ENCODE measurements at places on chromosomes 3 and 15.

DNA sequence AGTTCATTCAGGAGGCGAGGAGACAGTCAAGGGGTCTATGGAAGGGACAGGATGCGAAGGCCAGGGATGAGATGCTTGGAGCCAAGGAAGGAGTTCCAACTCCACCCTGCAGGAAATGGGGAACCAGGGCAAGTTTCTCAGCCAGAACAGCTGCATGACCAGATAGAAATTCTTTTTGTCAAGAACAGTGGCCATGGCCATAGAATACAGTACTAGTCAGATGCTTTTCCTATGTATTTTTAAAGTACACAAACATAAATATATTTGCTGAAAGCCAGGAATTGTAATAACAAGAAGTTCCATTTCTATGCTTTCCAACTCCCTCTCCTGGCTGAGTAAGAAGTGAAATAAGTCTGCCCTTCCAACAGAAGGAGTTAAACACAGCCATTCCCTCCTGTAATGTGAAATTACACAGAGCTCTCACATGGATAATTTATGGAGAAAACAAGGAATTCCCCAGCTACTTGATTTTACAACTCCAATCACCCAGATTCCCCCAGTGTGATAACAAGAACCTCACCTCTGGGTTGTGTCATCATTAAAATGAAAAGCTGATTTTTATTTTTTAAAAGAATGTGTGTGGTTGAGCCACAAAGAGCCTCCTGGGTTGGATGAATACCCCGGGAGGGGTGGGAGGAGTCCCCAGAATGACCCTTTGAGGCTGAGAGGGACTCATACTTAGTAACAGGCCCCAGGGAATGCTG lies 124.6 kb upstream of the ARHGEF3 start:
- no peak for DNase-seq

- no peak for DNase-seq
These were observed 788.2 kb upstream of the ALCAM start for GRCh38 chr3:104578558-104578957.

DNA sequence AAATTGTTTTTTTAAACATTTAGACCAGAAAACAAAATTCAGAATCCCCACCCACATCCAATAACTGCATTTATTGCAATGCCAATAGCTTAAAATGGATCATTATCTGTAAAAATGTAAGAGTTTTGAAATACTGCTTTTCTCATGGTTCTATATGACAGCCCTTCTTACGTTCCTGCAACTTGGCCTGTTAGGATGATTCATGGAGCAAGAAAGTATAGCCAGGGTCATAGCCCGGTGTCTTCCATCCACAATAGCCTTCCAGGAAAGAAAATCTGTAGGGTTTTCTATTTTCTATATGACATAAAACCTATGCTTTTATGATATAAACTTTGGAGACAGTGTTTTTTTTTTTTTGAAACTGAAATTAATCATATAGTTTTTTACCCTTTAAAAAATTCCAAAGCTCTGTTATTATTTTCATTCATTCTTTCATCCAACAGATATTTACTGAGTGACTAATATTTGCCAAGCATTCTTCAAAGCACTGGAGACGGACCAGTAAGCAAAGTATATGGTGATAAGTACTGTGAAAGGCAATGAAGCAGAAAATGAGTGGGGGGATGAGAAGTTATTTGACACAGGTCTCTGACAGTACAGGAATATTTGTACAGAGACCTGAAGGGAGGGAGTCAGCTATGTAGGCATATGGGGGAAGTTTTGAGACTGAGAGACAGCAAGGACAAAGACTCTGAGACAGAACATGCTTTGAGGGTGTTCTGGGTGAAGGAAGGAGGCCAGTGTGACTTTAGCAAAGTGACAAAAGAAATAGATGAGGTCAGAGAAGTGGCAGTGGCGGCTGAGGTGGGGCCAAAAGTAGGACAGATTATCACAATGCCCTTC lies 29.0 kb upstream of the SLC2A2 start:
- DNase-seq: no peak

- DNase-seq: no peak
These were observed 72.0 kb upstream of the TTBK2 start for GRCh38 chr15:42992626-42993025.

- no peak for DNase-seq
These were observed 17.7 kb upstream of the PRR20G start for GRCh38 chr3:127305499-127306060.

GRCh38 chr15:59528961-59529402 lies 82.6 kb upstream of the GCNT3 start:
- DNase-seq: peak; percentile 78

- DNase-seq: peak; percentile 84
These were observed 75.0 kb downstream of the STARD9 start for GRCh38 chr15:42650208-42651066.

- no peak for DNase-seq
These were observed 426.1 kb upstream of the THBS1 start for GRCh38 chr15:39154776-39155175.

DNA sequence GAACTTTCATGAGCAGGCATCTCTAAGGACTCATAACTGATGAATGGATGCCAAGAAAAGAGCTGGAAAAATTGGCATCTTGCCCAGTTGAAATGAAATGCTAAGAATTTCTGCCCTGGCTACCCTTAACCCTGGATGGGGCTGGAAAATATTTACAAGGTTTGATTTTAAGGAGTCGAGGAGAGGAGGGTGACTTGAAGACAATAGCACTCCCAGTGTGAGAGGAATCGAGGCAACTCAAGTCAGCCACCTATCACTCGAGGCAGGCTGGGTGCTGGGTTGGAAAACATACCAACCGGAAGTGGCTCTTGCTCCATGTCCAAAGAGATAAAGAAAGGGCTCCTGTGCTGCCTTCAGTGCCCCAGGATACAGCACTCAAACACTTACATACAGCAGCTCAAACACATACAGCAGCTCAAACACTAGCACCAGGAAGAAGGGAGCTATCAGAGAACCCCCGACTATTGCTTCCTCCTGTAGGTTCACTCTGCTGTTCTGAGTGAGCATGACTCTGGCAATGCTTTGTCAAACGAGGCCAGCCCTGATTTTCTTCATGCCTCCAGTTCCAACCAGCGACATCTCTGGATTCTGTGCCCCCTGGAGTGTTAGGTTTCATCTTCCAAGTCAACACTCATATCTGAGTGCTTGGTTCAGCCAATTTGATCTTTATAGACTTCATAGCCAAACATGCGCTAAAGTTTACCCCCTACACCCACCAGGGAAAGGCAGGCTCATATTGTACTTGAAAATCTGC lies 4.9 kb downstream of the PRICKLE2 start:
- DNase-seq: no peak

- no peak for DNase-seq
These were observed 248.9 kb downstream of the SV2B start for GRCh38 chr15:91348752-91349500.

GRCh38 chr15:70583006-70583405 lies 180.4 kb downstream of the UACA start:
- DNase-seq: no peak

DNA sequence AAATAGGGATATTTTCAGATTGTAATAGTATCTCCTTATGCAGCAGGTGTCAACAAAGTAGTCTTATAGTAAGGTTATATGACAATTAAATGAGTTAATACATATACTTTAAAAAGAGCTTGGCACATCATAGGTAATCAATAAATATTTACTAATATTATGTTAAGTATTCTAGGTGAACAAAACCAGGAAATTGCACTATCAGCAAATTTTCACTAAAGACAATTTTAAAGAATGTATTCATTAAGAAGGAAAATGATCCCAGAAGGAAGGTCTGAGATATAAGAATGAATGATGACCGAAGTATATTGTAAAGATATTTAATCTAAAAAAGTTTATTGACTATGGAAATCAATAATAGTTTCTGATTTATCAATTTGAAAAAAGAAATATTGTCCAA lies 281.9 kb downstream of the ADAMTSL3 start:
- DNase-seq: no peak

DNA sequence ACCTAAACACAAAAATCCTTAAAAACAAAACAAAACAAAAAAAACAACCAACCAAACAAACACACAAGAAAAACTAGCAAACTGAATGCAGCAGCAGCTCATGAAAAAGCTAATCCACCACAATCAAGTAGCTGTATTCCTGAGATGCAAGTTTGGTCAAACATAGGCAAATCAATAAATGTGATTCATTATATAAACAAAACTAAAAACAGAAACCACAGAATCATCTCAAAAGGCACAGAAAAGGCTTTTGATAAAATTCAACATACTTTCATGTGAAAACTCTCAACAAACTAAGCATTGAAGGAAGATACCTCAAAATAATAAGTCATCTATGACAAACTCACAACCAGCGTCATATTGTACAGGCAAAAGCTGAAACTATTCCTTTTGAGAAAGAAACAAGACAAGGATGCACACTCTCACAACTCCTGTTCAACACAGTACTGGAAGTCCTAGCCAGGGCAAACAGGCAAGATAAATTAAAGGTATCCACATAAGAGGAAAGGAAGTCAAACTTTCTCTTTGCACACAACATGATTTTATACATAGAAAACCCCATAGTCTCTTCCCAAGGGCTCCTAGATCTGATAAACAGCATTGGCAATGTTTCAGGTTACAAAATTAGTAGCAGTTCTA lies 495.1 kb upstream of the SGO1 start:
- no peak for DNase-seq

DNA sequence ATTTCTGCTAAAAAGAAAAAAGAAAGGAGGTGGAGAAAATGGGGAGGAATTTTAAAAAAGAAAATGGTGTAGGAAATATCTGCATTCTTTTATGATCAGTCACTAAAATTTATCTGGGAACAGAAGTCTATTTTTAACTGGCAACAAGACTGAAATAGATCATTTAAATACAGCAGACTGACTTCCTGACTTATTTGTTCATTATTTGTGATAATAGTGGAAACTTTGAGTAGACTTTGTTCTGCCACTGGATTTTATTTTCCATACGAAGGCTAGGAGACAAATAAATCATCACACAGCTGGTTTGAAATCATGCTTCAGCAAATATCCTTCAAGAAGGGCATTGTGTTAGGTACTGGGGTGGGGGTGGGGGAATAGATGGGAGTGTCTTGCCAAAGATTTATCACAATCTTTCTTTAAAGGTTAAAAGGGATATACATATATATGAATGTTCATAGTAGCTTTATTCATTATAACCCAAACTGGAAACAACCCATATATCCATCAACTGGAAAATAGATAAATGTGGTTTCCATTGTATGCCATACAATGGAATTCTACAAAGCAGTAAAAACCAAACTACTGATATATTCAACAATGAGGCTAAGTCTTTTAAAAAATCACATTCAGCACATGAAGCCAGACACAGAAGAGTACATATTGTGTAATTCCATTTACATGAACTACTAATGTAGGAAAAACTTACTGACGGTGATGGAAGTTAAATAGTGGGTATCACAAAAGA lies 4.7 kb upstream of the CLASP2 start:
- DNase-seq: no peak

- no peak for DNase-seq
These were observed 108.1 kb upstream of the MELTF start for GRCh38 chr3:197137751-197138150.

- DNase-seq: no peak
These were observed 16.4 kb downstream of the GPR160 start for GRCh38 chr3:170054204-170054603.

DNA sequence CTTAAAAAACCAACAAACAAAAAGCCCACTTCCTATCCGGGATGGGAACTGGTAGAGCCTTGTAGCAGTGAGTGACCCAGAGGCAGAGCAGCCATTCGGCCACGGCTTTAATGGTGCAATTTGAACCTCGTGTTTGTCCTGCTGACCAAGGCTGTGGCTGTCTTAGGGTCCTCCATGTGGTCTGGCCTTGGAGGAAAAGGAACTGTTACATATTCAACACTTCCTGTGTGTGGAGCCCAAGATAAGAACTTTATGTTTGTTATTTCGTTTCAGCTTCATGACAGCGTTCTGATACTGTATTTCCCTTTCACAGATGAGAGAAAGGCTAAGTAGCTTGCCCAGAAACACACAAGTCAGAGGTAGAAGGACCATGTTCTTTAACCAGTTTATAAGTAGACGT lies 269.8 kb downstream of the SV2B start:
- no peak for DNase-seq

GRCh38 chr15:67134871-67135492 lies 69.6 kb downstream of the SMAD3 start:
- DNase-seq: no peak

- DNase-seq: peak; percentile 36
These were observed 192.6 kb upstream of the LYSMD4 start for GRCh38 chr15:99925661-99926461.

DNA sequence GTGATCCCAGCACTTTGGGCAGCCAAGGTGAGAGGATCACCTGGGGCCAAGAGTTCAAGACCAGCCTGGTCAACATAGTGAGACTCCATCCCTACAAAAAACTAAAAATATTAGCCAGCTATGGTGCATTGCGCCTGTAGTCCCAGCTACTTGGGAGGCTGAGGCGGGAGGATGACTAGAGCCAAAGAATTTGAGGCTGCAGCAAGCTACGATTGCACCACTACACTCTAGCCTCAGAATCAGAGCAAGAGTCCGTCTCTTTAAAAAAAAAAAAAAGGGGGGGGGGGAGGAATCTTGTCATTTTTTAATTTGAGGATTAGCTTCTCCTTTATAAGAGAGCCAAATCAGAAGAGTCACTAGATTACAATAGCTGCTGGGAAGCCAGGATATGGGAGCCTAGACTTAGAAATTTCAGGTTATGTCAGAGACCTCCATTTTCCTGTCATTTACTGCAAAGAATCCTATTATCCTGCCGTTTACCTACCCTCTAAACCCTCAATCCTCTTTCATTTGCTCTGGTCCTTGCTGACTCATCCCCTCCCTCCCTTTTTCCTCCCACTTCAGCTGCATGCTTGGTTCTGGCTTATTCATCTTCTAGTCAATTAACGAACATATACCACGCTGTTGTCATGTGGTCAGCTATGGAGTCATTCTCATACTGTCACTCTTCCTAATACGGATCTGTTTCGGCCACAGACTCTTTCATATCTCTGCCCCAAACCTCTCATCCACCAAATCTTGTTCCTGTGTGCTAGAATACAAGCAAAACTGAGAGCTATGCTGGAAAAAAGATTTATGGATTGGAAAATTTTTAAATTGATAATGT lies 83.8 kb upstream of the PPIB start:
- DNase-seq: no peak
